ENCODE measurements at places on chromosomes 7 and 10.
A peak's percentile ranks its signal among the peaks of the same experiment; 100 is the strongest.

DNA sequence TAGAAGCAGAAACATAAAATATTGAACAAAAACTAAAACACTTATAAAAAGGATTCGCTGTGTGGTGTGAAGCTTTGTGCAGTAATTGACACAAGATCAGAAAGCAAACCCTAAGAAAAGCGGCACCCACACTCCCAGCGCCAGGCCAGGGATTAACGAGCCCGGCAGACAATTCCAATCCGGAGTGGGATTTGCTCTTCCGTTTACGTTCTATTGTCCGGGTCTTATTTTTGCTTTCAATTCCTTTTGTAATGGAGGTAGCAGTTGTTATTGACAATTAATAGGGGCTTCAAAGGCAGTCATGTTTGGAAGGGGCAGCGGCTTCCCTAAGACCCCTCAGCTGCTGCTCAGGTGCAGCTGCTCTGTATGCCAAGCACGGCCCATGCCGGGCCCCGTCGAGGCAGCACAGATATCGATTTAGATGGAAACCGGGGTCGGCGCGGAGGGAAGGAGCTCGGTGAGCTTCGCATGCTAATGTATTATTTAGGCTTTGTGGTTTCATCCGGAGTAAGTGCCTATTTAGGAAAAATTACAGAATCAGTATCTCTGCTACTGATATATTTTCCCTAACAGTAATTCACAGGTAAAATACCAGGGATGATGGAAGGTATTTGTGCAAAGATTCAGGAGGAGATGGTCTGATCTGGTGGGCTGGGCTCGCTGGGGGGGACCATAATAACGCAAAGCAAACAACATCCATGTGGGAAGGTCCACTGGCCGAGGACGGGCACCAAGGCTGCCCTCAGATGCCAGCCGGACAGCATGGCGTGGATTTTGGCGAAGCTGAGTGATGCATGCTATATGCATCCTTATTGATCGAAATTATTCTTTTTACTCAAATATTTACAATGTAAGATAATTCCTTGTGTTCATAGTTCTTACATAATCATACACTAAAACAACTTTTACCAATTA lies 561.7 kb downstream of the PTPRN2 start:
- DNase-seq, result no peak

GRCh38 chr10:69739634-69740033 lies 62.1 kb upstream of the COL13A1 start:
- DNase-seq, result no peak

GRCh38 chr10:63169624-63170023 lies 36.5 kb downstream of the NRBF2 start:
- no peak for DNase-seq

DNA sequence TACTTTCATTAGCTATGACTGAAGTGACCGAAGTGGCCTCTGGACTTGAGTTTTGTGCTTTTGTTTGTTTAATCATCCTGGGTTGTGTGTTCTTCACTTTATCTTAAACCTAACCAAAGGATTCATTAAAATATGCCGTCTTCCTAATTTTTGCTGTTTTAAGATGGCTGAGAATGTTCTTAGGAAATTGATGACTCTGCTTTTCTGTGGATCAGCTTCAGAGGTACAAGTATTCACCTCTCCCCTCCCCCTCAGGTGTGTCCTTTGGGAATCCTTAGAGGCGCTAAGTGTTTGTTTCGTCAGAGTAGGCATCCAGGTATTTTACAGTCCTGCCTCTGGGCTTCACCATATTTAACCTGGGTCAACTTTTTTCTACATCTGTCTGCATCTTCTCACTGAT lies 1.1 kb downstream of the CCDC126 start:
- no peak for DNase-seq

DNA sequence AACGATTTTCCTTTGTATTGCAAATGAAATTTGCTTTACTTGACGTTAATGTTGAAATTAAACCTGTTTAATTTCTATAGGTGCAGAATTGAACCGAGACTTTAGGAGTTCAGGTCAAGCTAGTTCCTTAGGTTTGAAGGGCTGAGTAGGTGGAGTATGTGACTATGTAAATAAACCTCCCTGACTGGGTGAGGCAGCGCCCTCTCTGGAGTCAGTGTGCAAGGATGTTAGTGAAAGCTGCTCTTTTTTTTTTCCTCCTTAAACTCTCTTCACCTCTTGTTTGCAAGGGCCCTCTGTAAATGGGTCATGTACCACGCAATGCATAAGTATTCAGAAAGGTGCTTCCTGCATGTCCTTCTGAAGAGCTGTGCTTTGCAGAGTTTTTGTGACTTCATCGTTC lies 33.8 kb downstream of the GALNT17 start:
- DNase-seq, result no peak

- no peak for DNase-seq
Observed at GRCh38 chr10:12107781-12108180, 21.7 kb upstream of the SEC61A2 start.

DNA sequence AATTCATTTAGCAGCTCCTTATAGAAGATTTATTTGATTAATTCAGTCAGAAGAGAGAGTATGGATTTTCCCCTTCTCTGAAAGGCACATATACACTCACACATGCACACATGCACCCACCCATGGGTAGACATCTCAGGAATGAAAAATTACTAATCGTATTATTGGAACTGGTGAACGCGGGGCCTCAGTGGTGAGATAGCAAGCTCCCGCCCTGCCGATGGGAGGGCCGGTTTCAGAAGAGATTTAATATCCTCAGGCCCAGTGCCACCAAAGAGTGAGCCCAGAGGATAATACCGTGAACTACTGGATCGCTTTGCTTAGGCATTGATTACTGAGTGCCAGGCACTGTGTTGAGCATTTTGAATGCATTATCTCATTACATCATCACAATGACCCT lies 38.0 kb upstream of the EMX2 start:
- DNase-seq, result no peak

GRCh38 chr10:17171141-17171641 lies 30.3 kb downstream of the TRDMT1 start:
- no peak for DNase-seq

- no peak for DNase-seq
Observed at GRCh38 chr10:49139846-49140195, 6.0 kb upstream of the FAM170B start.

- DNase-seq, result no peak
Observed at GRCh38 chr7:47418601-47419309, 163.2 kb downstream of the TNS3 start.

DNA sequence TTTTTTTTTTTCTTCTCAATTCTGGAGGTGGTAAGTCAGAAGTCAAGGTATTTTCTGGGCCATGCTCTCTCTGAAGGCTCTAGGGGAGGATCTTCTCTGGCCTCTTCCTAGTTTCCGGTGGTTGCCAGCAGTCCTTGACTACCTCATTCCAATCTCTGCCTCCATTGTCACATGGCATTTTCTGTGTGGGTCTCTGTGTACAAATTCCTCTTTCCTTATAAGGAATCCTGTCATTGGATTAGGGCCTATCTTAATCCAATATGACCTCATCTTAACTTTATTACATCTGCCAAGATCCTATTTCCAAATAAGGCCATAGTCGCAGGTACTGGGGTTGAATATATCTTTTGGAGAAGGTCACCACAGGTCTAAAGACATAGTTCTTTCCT lies 129.3 kb upstream of the PRR15 start:
- DNase-seq, result no peak

DNA sequence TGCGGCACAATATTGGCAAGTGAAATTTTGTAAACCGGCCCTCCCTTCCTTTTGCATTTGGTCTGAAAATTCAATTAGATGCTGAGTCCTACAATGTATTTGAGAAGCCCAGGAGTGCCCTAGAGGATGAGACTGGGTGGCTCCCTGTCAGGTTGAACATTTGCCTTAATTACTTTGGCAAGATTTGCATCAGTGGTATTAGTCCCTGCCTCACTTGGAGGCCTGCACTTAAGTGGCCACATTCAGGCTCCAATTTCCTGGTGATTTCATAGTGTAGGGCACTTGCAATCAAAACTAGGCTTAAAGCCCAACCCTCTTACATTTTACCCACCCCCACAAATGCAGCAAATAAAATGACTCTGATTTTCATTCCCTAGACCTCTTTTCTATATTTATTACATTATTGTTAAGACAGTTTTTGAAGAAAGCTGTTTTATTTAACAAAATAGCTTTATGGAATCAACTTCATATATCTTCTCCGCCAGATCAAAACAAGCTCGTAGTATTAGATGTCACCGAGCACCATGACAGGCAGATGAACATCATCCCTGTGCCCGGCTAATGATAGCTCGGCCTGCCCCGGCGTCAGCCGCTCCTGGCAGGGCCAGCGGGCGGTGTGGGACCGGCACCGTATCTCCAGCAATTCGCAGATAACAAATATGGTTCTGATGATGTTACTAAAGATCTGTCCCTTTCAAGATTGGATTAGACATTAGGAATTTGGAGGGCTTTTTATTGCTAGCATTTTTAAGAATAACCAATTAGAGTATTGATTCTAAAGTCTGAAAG lies 73.6 kb downstream of the EGFR start:
- DNase-seq, result no peak

DNA sequence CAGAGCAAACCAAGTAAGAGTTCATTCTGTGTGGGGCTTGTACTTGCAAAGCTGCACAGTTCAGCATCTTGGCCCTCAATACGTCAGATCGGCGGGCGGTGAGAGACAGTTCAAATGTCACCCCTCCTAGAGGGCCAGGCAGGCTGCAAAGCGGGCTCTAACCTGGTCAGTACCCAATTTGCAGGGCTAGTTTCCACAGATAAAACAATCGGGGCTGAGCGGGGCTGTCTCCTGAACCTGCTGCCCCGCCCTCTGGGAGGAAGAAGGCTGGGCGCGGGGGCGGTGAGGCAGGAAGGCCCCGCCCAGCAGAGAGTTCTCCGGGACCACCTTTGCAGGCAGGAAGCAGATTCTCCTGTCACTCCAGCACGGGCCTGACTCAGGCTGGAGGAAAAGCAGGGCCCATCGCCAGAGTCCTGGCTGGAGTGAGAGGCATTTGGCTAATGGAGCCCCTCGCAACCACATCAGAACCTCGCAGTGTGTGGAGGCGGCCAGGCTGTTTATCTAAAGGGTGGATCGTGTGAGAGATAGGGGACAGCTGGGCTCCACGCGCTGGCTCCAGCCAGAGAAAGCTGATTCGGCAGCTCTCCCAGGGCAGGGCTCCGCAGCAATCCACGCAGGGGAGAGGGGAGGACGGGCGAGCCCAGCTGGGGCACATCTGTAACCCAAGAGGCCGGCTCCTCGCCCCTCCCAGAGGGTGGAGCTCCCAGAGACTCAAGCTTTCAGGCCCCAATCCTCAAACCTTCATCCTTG lies 83.1 kb downstream of the SH3PXD2A start:
- peak; percentile 53 for DNase-seq

- DNase-seq, result no peak
Observed at GRCh38 chr7:2943851-2944601, 99.6 kb downstream of the CARD11 start.

DNA sequence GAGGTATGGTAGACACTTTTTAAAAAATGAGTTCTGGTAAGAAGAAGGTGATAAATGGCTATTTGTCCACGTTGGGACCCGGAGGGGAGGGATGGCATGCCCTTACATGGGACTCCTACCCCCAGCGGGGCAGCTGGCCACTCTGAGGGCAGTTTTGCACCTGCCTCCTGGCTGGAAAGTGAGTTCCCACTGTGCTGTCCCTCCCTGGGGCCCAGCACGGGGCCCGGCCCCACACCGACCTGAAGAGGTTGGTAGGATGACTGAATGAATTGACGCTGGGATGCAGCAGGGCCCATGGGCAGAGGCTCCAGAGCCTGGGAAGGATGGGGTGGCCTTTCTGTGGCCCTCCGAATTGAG lies 601 bp upstream of the AEBP1 start:
- no peak for DNase-seq

- DNase-seq, result no peak
Observed at GRCh38 chr10:35378541-35379210, 42.4 kb downstream of the CCNY start.

DNA sequence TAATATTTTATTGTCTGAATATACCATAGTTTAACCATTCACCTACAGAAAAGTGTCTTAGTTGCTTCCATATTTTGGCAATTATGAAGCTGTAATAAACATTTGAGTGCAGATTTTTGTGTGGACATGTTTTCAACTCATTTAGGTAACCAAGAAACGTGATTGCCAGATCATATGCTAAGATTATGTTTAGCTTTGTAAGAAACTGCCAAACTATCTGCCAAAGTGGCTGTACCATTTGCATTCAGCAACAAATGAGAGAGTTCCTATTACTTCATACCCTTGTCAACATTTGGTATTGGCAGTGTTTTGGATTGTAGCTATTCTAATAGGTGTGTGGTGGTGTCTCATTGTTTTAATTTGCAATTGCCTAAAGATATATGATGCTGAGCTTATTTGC lies 233.5 kb downstream of the TMEM26 start:
- no peak for DNase-seq

- no peak for DNase-seq
Observed at GRCh38 chr10:11298116-11298515, 280.4 kb downstream of the CELF2 start.

- DNase-seq, result no peak
Observed at GRCh38 chr7:151367284-151367683, 25.7 kb downstream of the NUB1 start.

- DNase-seq, result no peak
Observed at GRCh38 chr7:139396323-139396951, 36.7 kb downstream of the LUC7L2 start.

- DNase-seq, result peak; percentile 34
Observed at GRCh38 chr7:131602304-131602993, 46.0 kb upstream of the PODXL start.

DNA sequence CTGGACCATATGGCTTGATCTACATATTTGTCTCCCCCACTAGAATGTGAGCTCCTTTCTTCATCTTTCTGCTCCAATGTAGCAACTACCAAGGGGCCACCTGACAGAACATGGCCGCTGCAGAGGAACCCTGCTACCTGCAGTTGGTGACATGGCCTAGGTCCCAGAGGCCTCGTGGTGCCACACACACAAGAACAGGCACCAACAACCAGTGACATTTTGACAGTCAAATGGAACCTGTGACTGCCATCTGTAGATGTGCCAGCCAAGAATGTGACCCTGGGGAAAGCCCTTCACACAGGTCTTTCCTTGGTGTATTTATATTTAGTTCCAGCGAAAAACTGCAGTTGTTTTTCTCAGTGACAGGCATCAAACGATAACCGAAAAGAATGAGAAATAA lies 67.9 kb upstream of the ANKRD1 start:
- DNase-seq, result no peak

DNA sequence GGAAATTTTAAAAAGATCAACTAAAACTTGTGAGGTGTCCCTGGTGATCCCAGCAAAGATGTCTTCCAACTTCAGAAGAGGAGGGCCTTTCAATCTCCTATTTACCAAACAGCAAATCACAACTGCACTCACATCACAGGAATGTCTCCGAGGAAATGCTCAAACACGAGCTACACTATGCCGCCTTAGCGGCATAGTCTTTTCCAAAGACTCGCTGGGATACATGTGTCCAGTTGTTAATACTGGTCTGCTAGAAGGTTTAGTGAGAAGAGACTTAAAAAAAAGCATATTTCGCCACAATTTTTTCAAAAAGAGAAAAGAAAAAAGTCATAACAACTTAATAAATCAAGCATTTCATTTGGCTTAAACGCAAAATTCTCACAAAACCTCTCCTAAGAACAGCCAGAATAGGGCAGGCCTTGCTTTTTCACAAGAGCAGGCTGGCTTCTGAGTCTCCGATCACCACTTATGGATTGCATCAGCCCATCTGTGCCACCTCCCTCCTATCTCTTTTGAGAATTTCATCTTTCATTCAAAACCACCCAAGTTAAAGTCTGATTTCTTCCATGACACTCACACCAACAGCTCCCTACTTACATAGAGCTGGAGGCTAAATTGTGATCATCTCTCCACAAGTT lies 66.1 kb downstream of the GNA12 start:
- no peak for DNase-seq

- no peak for DNase-seq
Observed at GRCh38 chr7:34723866-34724490, 66.0 kb downstream of the NPSR1 start.

- DNase-seq, result no peak
Observed at GRCh38 chr7:72430531-72430930, 18.4 kb upstream of the CALN1 start.
